ENCODE measurements at places on chromosomes 2 and 18.

DNA sequence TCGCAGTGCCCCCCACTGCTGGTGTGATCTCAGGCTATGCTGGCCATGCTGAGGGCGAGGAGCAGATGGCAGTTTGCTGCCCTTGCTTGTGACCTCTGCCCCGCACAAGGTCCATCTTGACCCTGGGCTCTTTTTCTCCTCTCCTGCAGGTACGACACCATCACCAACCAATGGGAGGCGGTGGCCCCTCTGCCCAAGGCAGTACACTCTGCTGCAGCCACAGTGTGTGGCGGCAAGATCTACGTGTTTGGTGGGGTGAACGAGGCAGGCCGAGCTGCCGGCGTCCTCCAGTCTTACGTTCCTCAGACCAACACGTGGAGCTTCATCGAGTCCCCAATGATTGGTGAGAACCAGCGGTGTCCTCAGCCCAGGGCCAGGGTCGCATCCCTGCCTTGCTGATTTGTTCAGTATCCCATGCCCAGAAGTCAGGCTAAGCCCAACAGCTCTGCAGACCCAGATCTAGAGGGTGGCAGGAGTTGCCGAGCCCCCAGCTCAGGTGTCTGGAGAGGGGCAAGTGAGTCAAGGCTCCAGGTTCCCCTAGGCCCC, 223.8 kb downstream of the ATAD2B start:
- DNase-seq, result no peak

GRCh38 chr2:149034406-149034805, 4.1 kb upstream of the LYPD6B start:
- no peak for DNase-seq

DNA sequence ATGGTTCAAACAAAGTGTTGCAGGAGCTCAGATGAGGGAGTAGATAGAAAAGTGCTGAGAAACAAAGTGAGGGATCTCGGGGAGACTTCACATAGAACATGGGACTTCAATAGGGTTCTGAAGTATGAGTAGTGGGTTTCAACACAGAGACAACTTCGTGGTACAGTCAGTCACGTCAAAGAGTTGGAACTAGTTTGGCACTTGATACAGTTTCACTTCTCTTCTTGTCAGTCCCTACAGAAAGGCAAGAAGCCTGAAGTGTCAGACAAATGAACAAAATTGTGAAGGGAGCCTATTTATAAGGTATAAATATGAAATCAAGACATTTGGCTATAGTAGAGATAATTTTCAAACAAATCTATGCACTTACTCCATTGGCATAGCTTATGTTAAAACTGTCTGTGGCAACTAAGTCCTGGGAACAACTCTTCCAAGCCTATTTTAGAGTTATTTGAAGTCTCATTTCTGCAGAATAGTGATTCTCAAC, 338.0 kb downstream of the TDRD15 start:
- DNase-seq, result no peak

GRCh38 chr2:151176661-151177060, 85.0 kb downstream of the RBM43 start:
- DNase-seq, result no peak

DNA sequence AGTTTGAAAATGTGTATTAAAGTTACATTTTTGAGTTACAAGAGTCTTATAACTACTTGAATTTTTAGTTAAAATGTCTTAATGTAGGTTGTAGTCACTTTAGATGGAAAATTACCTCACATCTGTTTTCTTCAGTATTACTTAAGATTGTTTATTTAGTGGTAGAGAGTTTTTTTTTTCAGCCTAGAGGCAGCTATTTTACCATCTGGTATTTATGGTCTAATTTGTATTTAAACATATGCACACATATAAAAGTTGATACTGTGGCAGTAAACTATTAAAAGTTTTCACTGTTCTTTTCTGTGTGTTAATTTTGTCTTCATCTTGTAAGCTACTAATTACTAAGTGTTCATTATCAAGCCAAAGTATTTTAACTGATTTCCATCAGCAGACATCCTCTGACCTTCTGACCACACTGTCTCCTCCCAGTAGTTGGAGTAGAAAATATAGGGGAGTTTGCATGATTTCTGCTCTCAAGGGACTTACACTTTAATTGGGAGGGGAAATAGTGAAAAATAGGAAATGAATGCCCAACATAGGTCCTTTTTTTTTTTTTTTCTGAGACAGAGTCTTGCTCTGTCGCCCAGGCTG, 4.3 kb downstream of the PMAIP1 start:
- no peak for DNase-seq

- no peak for DNase-seq
Measured at GRCh38 chr18:25077038-25077943, 274.7 kb downstream of the ZNF521 start.

DNA sequence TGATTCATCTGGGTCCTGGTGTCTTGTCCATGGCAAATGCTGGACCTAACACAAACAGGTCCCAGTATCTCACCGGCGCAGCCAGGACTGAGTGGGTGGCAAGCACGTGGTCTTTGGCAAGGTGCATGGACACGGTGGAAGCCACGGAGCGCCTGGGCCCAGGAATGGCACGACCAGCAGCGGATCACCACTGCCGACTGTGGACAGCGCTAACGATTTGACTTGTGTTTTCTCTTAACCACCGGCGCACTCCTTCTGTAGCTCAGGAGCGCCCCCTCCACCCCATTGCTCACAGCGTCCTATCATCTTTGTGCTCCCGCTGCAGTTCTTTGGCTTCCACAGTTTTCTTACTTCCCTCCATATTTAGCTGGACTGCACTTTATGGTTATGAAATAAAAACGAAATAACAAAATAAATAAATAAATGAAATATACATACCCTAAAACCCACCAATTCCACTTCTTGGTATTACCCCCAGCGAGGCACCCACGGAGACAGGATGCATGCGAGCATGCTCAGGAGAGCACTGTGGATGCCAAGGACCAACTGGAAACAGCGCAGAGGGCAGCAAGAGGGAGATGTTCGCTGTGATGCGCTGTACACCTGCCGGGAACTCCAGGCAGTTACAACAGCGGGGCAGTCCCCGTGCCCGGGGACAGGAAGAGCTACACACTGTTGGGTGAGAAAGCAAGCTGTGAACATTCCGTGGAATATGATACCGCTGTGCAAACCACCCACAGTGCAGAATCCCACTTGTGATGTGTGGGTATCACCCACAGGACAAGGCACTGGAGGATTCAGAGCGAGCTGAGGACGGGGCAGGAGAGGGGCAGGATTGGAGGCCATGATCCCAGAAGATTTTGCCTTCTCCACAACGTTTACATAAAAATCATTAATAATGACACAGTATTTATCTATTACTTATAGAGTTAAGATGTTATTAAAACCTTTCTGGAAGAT, 7.0 kb upstream of the CIDEA start:
- DNase-seq, result peak; percentile 13

- DNase-seq, result peak; percentile 45
Measured at GRCh38 chr2:54206596-54206995, 49.4 kb downstream of the TSPYL6 start.

GRCh38 chr18:8717011-8717770, 11.8 kb downstream of the MTCL1 start:
- DNase-seq, result no peak

DNA sequence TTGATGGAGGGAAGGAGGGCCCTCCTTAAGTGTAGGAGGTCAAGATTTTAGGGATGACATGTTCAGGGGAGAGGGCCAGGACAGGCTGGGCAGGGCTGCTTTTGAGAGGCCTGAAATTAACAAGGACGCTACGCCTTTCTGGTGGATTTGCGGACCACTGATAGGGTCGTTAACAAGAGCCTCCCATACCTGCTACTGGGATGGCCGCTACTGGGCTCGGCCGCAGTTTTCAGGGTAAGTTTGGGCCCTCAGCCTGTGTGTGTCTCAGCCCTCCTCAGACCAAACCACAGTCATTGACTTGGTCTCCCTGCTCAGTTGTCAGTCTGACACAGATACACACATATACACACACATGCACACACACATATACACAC, 180.9 kb downstream of the SMAD2 start:
- no peak for DNase-seq

GRCh38 chr2:134139611-134140010, 114.3 kb upstream of the MGAT5 start:
- no peak for DNase-seq

DNA sequence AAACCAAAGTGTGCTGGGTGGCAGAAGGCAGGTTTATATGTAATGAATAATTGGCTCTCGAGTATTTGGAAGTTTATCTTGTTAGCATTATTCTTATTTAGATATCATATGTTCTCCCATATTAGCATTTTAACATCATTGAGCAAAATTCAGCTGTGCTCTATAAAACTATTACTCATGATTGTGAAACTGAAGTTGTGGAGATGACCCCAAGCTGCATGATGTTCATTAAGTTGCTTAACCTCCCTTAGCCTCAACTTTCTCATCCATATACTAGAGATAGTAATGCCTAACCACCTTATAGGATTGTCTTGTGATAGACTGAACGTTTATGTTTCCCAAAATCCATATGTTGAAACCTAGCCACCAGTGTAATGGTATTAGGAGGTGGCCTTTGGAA, 346.3 kb downstream of the SATB2 start:
- no peak for DNase-seq

DNA sequence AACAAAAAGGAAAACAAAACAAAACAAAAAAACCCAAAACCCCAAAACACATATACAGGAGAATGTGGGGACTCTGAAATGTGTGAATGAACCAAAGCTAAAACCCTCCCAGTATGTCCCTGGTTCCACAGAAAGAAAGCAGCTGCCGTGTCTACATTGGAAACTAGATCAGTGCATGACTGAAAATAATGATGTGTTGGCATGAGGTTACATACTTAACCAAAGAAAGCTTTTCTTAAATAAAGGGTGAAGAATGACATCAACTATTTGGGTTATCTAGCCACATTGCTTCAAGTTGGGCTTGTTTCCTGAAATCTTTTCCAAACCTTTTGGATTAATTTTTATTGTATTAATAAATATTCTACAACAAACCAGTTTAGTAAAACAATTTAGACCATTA, 91.9 kb upstream of the FN1 start:
- DNase-seq, result peak; percentile 77

DNA sequence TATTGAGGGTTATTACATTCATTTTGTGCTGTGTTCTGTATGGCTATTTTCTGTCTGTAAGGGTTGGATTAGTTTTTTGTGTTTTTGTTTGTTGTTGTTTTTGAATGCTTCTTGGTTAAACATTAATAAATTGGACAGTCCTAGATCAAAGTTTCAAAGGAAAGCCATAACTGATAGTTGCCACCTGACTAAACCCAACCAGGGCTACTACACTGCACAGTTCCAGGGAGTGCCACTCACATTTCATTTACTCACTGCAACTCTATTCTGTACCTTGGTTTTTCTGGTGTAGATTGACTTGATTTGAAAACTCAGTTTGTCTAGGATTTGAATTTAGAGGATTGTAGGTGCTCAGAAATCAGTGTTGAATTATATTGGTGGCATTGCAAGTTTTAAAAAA, 6.4 kb downstream of the MYL12B start:
- DNase-seq, result no peak

DNA sequence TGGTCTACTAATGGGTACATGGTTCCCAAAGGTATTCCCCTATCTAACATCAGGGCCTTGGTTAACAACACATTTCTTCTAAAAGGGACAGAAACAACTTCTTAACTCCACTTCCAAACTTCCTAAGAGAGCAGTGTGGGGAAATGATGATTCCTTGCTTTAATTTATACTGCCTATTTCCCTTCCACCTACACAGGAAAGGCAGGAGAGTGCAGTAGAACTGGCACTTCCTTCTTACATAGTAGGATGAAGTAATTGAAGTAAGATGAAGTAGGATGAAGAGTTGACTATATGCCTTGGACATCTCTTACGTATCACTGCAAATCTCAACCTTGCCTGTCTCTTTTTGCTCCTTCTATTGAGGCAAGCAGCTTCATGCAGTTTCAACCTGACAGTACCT, 54.7 kb downstream of the CD28 start:
- DNase-seq, result no peak
